ENCODE measurements at places on chromosomes 6 and 20.

- DNase-seq = no peak
These were observed 32.6 kb downstream of the BMP6 start for GRCh38 chr6:7758456-7758855.

DNA sequence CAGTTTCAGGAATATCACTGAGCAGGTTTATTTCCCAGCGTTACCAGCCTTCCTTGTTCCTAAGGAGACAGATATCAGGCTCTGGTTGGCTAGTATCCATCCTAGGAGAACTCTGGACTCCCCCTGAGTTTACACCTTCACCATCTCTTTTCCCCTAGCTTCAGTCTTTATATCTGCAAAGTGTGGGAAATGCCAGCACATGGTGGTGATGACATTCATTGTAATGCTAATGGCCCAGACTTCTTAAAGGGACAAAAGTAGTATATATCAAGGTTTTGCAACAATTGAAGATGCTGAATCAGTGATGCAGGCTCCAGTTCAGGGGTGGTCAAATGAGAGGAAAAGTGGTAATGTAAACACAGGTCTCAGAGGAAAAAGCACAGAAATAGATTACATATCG, 224.3 kb upstream of the SYNDIG1 start:
- no peak for DNase-seq

GRCh38 chr20:31662372-31662854, 24.7 kb downstream of the COX4I2 start:
- DNase-seq = no peak

- DNase-seq = no peak
These were observed 123.7 kb upstream of the EXOC2 start for GRCh38 chr6:816510-817084.

- DNase-seq = peak; percentile 63
These were observed 92.8 kb downstream of the CLIC5 start for GRCh38 chr6:45922728-45923351.
